ENCODE measurements at places on chromosomes 3 and 15.

DNA sequence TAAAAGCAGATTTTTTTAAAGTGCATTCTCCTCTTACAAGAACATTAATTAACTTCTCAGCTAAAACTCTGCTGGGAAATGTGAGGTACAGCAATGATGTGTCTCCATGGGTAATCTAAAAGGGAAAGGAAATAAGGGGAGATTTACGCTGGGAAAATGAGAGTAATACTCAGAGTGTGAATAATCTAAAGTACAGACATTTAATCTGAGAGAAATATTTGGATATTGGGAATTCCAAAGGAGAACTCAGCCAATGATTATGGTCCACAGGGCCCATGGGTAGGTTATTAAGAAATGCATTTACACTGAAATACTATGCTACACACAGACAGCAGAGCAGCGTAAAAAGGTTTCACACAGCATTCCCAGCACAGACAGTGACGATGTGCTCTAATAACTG is 229.9 kb downstream of the MAGI1 start:
- DNase-seq = no peak

DNA sequence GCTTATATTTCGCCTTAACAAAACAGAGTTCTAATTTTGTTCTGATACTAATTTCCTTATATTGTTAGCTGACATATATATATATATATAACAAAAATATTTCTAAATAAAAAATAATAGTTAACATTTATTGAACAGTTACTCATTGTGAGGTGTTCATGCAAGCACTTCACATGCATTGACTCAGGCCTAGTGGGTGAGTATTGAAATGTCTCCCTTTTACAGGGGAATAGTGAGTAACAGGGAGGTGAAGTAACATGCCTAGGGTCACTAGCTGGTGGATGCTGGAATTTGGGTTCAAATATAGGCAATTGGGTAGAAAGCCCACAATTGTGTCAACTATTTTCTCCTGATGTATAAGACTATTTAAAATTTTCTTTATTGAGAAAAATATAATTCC is 102.6 kb upstream of the ZPLD1 start:
- DNase-seq = peak; percentile 51

DNA sequence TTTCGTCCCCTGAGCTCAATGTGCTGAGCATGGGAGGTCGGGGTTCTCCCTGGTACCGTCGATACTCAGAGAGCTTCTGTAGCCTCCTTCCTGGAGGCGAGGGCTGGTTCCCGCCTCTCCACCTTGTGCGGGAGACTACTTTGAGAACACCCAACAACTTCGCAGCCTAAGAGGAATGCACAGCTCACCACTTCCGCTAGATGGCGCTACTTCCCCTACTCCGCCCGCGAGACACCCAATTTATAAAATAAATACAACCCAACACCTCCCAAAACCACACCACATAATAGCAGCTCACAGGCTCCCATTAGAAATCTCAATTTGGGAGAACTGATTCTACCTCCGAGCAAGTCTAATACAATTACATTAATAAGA is 1.2 kb downstream of the RGMA start:
- DNase-seq = peak; percentile 19

- peak; percentile 82 for DNase-seq
These were observed 238.2 kb upstream of the C2CD4B start for GRCh38 chr15:62403164-62403809.

DNA sequence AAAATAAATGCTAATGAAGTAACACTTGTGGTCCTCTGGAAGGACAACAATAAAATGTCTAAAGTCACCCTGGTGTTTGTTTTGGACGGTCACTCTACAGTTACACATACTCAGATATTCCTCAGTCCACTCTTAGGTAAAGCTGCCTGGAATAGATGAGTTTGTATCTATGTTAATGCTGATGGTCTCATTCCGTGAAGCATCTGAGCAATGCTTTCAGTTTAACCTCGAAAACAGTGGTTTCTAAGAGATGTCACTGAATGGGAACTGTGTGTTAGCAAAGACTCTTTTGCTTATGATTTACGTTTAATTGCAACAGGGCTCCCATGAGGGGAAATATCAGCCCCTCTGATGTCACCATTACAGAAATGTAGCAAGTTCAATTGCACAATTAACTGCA is 49.1 kb downstream of the FBN1 start:
- no peak for DNase-seq

GRCh38 chr3:38996193-38996592 is 55.6 kb downstream of the SCN11A start:
- DNase-seq = no peak

DNA sequence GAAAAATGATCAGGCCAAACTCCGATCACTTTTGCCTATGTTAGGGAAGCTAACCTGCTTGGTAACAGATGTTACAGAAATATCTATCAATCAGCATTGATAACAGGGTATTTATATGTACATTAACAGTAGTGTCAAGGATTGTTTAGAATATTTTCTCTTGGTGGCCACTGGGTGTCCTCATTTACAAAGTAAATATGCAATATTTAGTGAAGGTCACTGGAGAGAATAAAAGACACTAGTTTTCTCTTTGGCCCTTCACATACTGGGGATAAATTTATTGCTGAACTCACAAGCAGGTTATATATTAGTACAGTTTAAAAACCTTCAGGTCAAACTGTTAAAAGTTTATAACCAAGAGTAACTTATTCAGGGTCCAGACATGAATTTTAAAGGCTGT is 69.0 kb downstream of the TIGIT start:
- DNase-seq = peak; percentile 55

DNA sequence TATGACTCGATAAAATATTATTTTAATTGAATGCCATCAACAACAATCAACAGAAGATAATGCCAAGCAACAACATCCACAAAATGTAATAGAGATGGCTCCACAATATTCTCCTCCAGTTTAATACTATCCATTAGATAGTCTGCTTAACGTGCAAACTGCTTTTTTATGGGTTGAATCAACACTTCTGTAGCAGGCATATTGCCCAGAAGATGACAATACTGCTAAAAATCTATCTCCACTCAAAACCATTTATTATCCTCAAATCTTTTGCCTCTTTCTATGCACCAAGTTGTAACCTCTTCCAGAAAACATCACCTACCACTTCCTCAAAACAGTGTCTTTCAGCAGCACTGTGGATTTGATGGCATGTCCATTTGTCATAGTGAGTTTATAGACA is 295.7 kb upstream of the LMCD1 start:
- no peak for DNase-seq

DNA sequence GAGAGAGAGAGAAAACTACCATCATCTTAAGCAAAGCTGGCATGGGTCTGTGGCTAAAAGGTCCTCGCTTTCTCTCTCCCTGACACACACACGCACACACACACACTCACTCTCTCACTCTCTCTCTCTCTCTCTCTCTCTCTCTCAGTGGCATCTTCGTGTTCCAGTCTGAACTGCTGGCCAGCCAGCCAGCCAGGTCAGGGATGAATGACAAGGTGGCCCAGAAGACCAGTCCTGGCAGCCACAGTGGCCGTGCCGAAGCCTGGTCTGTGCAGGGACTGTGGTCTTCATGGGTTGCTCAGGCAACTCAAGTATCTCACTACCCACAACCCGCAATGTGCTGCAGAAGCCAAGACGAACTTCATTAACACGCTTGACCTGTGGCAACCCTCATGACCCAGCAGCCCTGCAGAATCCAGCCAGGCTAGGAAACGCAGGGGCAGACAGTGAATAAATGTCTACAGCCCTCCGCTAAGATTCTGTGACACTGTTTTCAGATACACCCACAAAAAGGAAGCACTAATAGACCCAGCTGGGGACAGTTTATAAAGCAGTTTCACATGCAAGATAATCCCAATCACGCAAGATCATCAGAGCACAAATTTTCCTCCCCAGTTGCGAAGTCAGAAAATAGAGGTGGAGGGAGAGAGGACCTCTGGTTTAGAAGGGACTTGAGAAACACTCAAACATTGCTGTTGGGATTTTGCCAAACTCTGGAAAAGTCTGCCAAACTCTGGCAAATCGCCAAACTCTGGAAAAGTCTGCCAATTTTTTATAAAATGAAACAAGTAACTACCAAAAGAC is 66.4 kb downstream of the XXYLT1 start:
- DNase-seq = no peak

Measured in ELR (cell line).